ENCODE measurements at places on chromosomes 12 and 14.

DNA sequence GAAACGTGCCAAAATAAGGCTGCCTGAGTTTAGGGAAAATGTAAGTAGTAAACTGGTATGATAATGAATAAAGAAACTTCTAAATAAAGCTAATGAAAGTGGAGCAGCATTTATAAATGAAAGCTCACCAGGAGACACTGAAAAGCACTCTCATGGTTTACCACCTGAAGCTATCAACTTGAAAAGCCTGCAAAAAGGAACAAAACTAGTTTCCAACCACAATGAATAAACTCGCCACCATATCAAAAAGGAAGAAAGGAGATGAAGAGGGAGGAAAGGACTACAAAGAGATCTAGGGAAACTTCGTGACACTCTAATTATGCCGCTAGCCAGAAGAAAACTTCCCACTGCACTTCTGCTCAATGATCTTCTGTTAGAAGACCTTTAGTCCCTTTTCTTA lies 66.7 kb downstream of the MED13L start:
- no peak for ATAC-seq

- peak; percentile 64 for ATAC-seq
Observed at GRCh38 chr12:7066596-7066995, 6.1 kb downstream of the C1S start.

DNA sequence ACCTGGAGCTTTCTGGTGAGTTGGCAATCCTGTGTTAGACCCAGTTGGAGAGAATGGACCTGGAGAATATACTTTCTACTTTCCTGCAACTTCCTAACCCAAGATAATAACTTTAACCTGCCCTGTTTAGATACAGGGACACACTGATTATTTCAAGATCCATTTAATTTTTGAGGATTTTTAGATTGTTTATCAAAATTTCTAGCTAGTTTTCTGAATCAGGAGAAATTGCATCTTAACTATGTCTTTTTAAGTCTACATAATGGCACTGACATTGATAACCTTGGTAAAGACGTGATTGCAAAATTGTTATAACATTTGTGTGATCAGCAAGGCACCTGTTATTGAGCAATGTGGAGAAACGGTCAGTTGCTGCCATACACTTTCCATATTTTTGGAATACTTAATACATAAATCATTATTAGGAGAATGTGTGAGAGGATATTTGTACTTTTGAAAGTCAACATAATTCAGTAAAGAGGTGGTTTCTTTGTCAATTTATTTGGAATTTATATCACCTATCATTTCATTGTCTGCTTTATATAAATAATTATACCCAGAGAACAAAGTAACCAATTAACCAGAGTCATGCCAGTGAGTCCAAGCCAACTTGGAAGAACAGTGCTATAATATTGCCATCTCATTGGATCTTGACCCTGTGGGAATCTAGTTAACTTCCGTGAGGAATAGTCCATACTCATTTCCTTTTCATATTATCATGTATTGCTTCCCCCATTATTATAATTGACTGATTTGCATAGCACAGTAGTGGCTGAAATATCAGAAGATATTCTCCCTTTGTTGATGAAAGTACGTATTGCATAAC lies 28.4 kb downstream of the NFYB start:
- no peak for ATAC-seq

DNA sequence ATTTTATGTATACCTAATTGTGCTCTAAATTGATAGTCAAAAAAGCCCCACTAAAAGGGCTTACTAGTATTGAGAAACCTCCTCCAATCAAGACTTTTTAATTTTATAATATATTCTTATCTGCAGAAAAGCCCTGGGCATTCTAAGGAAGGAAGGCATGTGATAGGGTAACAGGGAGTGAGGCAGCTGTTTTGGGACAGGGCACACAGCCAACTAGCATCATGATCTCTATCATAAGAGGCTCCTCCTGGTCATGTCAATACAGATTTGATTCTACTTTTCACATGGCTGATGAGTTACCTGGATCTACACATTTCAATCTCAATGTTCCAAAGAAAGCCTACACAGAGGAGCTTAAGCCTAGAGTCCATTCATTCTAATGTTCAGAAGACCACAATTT lies 9.1 kb downstream of the ADAM20 start:
- no peak for ATAC-seq

GRCh38 chr12:102759466-102759865 lies 157.6 kb downstream of the PAH start:
- ATAC-seq, result no peak

DNA sequence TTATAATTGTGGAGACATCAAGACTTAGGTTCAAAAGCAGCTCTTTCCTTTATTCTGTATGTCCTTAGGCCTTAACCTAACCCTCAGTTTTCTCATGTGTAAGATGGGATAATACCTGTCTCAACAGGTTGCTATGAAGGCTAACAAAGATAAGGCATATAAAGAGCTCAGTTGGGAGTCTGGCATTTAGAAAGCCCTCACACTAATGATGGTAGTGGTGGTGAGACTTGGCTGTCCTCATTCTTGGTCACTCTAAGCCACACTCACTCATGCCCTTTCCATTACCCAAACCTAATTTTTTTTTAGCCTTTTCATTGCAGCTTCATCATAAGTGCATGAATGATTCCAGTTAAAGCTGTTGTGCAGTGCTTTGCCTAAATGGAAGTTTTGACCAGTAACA lies 137.3 kb downstream of the TGFB3 start:
- ATAC-seq, result no peak

DNA sequence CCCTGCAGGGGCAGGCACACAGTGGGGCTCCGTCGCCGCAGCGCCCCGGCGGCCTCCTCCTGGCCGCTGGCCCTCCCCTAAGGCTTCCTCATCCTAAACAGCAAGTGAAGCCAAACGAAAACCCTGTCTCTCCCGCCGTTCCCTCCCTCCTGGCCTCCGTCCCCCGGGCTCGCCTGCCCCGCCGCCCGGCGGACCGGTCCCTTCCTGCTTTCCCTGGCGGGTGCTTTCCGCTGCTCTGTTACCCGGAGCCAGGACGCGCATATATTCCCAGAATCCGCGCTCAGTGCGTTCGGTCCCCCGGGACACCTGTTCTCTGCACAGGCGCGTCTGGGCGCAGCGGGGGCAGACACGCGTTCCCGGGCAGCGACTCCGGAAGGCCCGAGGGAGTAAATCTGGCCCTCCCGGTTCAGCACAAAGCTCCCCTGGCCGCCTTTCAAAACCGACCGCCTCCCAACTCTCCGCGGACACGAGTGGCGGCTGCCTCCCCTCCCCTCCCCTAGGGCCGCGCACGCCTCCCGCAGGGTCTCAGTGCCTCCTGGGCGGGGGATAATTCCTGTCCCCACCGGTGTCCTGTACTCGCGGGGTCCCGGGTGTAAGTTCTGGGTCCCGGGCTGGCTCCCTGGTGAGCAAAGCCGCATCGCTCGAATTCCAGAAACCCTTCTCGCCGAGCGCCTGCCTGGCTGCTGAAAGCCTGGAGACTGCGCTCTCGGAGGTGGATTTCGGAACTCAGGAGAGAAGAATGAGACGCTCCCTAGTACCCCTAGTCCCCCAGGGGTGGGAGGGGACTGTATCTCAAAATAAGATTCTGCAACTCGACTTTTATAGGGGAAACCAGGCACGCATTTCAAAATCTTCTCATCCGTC lies 21.4 kb upstream of the CEP170B start:
- ATAC-seq, result peak; percentile 38

Measured in esophagus mucosa (tissue), 1 donor.